Astrocyte (in vitro differentiated cells and primary cell): ENCODE measurements at places on chromosomes 13 and 19.
A peak's percentile ranks its signal among the peaks of the same experiment; 100 is the strongest.

GRCh38 chr19:35034588-35035382, 4.5 kb downstream of the SCN1B start:
- no peak for DNase-seq

DNA sequence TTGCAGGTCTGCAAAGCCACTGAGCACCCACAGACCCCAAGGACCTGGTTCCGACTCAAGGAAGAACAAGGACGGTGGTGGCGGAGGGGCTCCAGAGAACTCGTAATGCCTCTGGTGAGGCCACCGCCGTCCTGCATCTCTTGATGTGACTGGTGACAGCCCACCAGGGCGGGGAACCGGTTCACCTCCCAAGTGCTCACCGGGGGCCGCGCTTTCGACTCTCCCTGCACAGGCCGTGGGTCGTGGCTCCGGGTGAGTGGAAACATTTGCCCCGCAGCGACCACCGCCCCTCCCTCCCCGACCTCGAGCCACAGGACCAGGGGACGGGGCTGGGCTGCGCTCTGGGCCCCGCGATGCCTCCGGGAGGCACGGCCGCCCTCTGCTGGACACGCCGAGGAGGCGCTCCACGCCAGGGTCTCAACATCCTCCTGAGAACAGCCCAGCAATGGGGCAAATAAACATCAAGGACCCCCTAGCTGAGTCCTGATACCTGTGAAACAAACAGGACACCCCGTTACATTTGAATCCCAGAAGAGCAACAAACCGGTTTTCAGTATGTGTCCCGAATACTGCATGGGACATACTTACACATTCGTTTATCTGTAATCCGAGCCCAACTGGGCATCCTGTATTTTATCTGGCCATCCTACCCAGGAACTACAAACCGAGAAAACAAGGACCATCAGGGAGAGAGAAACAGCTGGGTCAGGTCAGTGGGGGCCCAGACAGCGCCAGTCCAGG, 3.9 kb upstream of the PLPP2 start:
- no peak for DNase-seq

DNA sequence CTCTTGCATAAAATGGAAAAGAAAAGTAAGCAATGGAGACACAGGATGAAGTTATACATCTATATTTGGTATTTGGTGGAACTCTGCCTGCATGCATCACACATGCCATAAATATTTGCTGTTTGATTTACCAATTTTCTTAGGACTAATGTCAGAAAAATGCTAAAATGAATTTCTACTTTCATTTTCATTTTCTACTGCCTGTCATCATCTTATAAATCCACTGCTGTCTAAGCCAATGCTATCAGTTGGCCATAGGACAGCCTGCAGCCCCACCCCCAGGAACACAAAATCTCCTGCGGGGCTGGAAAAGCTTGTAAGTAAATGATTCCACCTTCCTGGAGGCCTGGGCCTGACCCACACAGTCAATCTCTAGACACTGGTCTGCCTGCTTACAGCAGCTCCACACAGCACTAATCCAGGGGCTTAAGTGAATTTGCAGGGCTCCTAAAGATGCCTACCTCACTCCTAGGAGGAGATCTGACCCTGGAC, 122.0 kb downstream of the ENOX1 start:
- DNase-seq = peak; percentile 57

GRCh38 chr19:19515642-19516519, at the start of gene NDUFA13:
TSS of gene NDUFA13 (plus strand) at chr19:19516225. CDS start at chr19:19516239, 14 bp downstream.
- DNase-seq = peak; percentile 80

DNA sequence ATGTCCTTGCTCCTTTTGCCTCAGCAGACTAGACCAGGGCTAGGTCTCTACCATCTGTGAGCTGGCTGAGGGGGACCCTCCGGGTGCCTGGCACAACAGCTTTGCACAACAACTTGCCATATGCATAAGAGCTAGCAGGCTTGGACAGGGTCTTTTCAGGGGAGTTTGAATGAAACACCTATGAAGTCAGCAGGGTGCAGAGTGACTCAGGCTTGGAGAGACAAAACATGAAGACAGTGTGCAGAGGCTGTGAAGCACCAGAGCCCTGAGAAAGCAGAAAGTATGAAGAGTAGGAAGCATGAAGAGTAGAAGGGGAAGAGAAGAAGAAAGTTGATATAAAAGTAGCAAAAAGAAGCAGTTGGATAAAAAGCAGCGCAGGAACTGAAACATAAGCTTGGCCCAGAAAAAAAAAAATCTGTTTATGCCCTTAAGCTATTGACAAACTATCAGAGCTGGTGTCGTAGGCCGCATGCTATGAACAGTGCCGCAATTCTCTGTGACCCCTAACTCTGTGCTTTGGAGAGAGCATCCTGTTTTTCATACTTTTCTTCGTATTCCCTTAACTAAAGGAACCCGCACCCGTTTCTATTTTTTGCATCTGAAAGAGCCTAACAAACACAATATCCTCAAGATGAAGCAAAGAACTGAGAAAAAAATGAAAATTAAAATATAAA, 52.7 kb upstream of the FAM216B start:
- no peak for DNase-seq

DNA sequence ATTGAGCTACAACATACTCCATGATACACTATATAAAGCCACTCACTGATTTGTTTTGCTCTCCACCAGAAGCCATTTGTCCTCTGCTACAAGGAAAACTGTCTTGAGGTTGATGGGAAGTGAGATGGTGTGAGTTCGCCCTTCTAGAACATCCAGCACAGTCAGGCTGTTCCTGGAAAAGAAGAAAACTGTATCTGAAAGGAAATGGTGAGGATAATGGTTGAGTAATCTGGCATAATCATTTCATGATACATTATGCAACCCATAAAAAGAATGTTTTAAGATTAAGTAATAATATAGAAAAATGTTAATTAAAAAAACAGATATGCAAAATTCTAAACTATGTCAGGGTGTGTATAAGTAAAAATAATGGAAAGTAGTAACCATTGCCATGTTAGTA, 233.9 kb downstream of the RGCC start:
- DNase-seq = no peak

- DNase-seq = no peak
Measured at GRCh38 chr13:30976025-30976424, 43.6 kb downstream of the TEX26 start.

- peak; percentile 80 for DNase-seq
Measured at GRCh38 chr13:107035778-107036177, 467.8 kb upstream of the ARGLU1 start.

DNA sequence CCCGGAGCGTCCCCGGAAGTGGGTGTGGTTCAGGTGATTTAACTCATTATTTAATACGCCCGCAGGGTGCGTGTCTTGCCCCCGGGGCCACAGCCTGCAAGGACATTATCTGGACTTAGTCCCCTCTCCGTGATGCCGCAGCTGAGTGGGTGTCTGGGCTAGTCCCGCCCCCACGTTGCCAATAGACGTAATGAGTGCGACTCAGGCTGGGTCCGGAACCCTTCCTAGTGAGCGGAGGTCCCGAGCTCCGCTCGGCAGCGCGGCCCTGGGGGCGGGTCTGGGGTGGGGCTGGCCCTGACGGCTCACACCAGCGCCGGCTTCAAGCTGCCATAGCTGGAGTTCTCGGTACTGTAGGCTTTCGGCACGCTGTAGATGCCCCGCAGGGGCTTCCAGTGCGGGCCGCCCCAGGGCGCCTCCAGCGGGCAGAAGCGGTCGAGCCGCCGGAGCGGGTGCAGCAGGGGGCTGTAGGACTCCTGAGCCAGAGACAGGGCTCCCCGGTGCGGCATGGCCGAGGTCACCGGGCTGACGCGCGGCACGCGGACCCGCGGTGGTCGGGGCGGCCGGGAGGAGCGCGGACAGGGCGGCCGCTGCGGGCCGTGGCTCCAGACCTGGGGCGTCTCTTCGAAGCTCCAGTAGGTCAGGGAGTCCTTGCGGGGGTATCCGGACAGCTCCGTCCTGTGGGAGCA, 918 bp upstream of the LHB start:
- peak; percentile 42 for DNase-seq

- DNase-seq = no peak
Measured at GRCh38 chr13:52738719-52739467, 727 bp downstream of the CNMD start.

GRCh38 chr19:3693025-3693925, 7.0 kb downstream of the PIP5K1C start:
- no peak for DNase-seq

DNA sequence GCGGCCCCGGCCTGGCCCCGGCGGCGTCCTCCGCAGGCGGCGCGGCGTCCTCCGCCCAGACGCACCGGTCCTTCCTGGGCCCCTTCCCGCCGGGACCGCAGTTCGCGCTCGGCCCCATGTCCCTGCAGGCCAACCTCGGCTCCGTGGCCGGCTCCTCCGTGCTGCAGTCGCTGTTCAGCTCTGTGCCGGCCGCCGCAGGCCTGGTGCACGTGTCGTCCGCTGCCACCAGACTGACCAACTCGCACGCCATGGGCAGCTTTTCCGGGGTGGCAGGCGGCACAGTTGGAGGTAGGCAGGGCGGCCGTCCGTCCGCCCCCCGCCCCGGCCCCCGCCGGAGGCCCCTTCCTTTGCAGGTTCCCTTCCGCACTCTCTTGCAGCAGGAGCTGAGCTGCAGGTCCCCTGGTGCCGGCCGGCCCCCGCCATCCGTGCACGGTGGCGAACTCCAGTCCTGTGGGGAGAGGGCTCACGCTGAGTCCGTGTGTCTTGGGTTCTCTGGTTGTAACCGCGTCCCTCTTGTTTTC, 9.2 kb downstream of the PLEKHJ1 start:
- no peak for DNase-seq

DNA sequence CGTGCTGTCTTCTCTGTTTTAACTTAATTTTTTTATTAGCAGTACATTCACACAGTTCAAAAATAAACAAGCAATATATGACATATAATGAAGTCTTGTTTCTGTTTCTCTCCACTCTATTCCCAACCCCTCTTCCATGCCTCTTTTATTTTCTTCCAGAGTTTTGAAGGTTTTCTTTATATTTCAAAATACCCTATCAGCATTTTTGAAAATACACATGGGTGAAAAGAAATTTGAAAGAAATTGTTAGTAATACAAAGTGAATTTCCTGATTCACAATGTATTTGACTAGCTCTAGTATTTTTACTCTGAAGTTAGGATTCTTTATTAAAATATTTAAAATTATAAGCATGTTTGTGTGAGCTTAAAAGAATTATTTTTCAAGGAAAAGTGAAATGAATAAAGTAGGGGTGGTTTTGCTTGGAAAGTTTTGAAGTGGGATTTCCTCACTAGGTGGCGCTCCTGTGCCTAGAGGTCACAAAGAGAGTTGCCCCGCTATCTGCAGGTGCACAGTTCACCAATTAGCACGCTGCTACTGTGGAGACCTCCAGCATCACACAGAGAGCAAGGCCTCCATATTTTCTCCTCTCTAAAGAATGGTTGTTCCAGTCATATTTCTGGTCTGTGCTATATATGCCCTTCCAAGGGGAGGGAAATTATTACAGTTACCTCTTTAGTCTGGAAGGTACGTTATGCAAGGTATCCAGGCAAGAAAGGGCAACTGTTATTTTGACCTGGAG, 37.6 kb downstream of the SOX21 start:
- peak; percentile 6 for DNase-seq

GRCh38 chr19:19451429-19452242, 46.2 kb downstream of the GATAD2A start:
- peak; percentile 51 for DNase-seq

DNA sequence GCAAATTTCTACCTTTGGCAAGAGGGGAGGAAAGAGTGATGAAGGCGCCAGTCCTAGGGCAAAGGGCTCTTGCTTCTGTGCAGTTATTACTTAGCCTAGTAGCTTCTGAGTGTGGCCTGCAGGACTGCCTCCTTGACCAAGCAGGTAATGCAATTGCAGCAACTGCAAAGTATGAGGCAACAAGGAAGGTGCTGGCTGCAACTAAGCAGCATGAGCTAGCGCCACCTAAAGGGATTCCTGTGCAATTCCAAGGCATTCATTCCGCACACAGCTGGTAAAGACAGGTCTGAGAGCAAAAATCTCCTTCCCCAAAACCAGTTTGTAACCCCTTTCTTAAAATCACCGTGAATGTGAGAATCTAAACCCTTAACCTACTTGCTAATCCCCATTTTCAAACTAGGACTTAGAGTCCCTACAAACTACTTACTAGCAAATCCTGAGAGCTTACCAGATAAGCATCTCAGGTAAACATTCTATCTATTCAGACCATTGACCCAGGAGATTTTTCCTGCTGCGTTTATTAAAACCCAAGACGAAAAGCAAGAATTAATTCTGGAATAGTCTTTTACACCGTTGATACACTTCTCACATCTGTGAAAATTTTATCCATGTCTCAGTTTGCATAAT, 62.9 kb downstream of the DCT start:
- DNase-seq = peak; percentile 18

- no peak for DNase-seq
Measured at GRCh38 chr19:49190781-49191180, 33.2 kb downstream of the TRPM4 start.

DNA sequence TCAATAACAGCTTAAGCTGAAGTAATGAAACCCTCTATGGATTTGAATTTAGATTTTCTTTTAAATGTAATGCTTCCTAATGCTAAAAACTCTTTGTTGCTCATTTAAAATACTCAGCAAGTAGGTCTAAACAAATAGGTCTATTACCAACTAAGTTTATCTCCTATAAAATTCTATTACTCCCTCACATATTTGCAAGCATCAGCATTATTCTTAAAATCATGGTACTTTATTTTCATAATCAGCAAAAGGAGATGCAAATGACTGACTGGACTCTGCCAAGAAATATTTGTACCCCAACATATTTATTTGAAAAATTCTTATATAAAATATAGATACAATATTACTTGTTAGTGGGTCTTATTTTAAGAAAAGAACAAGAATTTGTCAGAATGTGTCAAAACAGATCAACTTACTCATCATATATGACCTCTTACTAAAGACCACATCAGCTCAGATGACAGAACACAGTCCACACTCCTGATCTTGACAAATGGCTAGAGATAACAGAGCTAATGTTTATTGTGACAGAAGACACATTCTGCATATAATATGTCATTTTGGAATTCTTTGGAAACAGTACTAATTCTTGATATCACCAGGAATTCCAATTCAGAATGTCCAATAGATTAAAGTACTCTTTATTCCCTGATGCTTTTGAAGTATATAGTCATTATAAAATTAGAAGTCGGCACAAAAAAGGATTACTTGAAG, 704.6 kb upstream of the PCDH9 start:
- DNase-seq = no peak

DNA sequence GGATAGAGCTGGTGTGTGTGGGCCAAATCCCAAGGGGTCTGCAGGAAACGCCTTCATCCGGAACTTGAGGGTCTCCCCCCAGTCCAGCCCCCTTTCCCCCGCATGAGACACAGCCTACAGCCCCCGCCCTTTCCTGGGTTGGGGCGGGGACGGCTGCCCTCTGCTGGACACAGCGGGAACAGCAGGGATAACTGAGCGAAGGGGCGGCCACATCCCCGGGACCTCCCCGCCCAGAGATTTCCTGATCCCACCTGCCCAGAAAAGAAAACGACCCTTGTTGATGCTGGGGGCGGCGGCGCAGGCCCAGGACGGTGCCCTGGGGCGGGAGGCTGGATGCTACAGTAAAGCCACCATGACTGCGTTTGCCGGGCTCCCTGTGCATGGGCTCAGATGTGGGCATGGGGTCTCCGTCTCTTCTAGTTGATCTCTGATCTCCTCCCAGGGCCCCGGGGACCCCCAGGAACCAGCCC, 14.2 kb downstream of the ONECUT3 start:
- no peak for DNase-seq

- DNase-seq = no peak
Measured at GRCh38 chr13:90769387-90769786, 578.1 kb upstream of the MIR17HG start.

- DNase-seq = peak; percentile 71
Measured at GRCh38 chr19:2494447-2495129, 18.7 kb downstream of the GADD45B start.
